ENCODE measurements at places on chromosomes 4 and X. TPM values are rescaled to one million over a fixed set of nuclear protein-coding genes. Genes with fewer than 3 reads are reported as not detected.
A peak's percentile ranks its signal among the peaks of the same experiment; 100 is the strongest.

The TMEM154 gene
- 1.9 TPM for total RNA-seq

The CD38 gene
- 0.37 TPM for total RNA-seq

The ITM2A gene
- total RNA-seq: 43.4 TPM

- H3K36me3 ChIP-seq: no peaks in the 10 kb centered on the region
- no peak for DNase-seq
- peaks cover 11% of the 10 kb centered on the region for H3K27me3 ChIP-seq
These were observed 4.8 kb downstream of the FRMPD3 start for GRCh38 chrX:107454302-107454701.

DNA sequence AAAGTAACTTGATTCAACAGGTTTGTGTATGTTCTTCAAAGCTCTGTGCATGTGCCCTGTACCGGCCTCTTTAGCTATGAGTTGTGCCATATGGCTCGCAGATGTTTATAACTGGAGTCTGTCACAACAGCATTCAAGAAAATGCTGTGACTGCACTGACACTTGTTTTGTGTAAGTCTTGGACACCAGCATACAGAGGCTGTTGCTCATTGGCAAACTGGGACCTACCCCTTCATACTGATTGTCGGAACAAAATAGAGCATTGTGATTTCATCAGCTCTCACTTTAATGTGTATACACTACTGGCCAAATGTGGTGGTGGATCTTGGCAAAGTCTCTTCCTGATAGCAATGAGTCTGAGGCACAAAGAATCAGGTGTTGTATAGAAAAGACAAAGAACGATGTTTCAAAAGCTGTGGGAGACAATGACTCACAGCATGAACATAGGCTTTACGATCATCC is 133.9 kb downstream of the EGF start:
- no peak overlapping the region for H3K4me3 ChIP-seq
- 0 out of 2 replicates have a peak, but pooled peaks cover 8% of the 10 kb centered on the region for H3K4me1 ChIP-seq
- peak overlapping the region; percentile 71 for H3K27ac ChIP-seq
- H3K36me3 ChIP-seq: peaks cover 21% of the 10 kb centered on the region
- no peaks in the 10 kb centered on the region for H3K27me3 ChIP-seq
- DNase-seq: no peak

- peak; percentile 14 for DNase-seq
- no peak overlapping the region for H3K27ac ChIP-seq
- peak overlapping the region; percentile 52 for H3K4me3 ChIP-seq
These were observed 1.5 kb downstream of the ELF4 start for GRCh38 chrX:130108647-130109428.

GRCh38 chr4:25161593-25161950 is 1.3 kb upstream of the SEPSECS start:
- H3K4me1 ChIP-seq: peaks cover 25% of the 10 kb centered on the region
- peak overlapping the region; percentile 88 for H3K4me3 ChIP-seq
- DNase-seq: no peak

Measured in WTC11 (cell line).